ENCODE measurements at places on chromosomes 3 and 15.

DNA sequence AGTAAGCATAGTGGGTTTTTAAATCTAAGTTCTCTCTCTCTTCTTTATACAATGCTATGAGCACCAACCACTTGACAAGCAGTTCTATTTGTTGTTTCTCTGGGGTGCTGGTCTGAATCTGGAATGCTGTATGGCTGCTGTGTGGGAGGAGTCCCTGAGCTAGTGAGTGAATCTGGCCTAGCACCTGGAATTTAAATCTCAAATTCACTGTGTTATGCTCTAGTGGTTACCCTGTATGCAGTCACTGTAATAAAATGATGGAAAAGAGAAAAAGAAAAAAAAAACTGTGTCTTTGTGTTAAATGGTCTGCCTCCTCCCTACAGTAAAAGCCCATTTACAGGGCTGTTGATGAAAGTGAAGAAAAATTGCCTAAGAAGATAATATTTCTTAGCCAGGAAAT lies 155.0 kb downstream of the ATP8B4 start:
- no peak for DNase-seq

GRCh38 chr3:170811515-170811914 lies 58.5 kb downstream of the RPL22L1 start:
- DNase-seq = no peak

DNA sequence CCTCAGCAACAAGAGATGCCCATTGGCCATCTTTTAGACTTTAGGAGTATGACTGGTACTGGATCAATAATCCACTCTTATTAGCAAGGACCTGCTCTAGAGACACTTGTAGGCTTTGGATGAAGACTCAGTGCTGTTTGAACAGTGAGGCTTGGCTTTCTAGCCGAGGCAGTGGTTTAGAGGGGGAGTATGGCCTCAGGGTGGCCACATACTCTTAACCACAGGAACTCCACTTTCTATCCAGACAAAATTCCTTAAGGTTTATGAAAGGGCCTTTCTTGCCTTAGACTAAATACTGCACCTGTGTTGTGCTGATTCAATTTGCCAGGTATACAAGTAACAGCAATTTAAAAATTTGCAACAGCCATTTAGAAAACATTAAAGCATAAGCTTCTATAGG lies 1046.3 kb downstream of the DIPK2A start:
- no peak for DNase-seq

- DNase-seq = no peak
These were observed 22.9 kb upstream of the UTS2B start for GRCh38 chr3:191353022-191353777.

- DNase-seq = no peak
These were observed 22.9 kb downstream of the KLF13 start for GRCh38 chr15:31349233-31350141.

GRCh38 chr3:37138816-37139215 lies 35.6 kb downstream of the LRRFIP2 start:
- no peak for DNase-seq

GRCh38 chr3:124952282-124952855 lies 17.8 kb upstream of the MUC13 start:
- no peak for DNase-seq

DNA sequence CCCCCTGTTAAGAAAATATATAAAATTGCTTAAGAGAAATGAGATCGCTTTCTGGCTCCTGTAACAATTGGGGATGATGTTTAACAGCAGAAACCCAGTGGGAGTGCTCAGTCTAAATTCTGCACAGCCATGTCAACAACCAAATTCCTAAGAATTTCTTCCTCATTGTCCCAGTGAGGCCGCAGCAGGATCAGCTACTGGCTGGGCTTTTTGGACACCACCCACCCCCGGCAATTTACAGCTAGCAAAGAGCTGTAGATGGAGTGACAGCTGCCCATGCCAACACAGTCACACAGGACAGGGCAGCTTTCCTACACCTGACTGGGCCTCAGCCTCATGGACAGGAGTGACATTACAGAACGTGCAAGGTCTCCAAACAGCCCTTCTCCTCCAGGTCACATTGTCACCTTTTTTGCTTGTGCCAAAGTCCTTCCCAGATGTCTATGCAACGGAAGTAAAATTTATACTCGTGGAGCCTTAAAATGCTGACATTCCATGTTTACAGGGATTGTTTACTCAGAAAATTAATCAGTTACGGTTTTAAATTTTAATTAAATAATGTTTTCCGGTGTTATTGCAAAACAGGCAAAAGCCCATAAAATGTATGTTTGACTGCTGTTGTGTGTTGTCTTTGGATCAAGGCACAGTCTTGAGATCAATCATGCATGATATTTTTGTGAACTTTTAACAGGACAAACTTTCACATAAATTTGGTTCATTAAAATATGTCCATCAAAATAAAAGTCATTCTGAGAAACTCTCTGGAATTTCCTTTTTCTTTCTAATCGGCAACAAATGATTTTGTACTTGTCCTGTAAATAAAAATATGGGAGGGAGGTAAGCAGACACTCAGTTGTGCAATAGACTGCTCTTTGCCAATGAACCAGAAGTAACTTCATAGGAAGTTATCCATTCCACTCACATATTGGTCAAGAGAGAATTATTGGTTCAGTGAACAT lies 943.2 kb downstream of the MCTP2 start:
- no peak for DNase-seq

DNA sequence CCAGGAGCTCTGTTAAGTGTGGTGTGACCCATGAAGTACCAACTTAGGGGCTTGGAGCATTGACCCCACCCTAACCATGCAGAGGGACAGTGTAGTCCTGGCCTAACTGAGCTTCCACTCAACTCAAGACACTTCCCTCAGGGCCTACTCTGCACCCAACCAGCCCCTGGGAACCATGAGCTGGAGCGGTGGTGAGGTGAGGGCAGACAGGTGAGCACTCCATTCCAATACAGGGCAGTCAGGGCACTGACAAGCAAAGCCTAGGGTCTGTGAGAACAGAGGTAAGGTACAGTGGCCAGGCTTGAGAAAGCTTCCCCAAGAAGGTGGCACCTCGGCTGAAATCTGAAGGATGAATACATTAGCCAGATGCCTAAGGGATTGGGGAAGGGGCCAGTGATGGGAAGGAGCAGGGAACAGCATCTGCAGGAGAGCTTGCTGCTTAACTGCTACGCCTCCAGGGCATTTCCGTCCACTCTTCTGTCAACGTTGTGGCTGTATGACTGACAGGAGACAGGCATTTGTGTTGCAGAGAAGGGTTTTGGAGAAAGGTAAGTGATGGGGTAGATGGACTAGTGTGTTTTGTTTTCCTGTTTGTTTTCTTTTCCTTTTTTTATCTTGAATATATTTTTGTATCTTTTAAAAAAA lies 243.5 kb upstream of the TRIM42 start:
- DNase-seq = no peak

DNA sequence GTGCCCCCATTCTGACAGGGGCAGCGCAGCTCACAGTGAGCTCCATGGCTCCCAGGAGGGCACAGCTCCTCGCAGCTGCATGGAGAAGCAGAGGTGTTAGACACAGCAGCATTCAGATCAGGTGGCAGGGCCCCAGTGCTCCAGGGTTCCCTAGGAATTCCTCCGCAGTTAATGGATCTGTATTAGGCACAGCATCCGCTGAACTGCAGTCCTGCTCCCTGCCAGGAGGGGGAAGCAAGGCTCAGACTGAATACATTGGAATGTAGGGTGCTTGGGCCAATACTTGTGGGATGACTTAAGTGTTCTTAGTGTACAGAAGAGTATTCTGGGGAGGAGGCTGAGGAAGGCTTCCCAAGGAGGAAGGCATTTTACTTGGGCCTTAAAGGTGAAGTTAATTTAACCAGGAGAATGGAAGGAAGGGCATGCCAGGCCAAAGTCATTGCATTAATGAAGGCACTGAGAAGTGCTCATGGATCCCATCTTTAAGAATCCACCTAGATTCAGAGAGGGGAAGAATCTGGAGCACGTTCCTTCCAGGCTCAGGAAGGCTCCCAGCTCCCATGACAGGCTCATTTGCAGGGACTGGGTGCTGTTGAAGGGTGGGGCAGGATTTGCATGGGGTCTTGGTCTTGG lies 111.6 kb downstream of the RAB11A start:
- no peak for DNase-seq

DNA sequence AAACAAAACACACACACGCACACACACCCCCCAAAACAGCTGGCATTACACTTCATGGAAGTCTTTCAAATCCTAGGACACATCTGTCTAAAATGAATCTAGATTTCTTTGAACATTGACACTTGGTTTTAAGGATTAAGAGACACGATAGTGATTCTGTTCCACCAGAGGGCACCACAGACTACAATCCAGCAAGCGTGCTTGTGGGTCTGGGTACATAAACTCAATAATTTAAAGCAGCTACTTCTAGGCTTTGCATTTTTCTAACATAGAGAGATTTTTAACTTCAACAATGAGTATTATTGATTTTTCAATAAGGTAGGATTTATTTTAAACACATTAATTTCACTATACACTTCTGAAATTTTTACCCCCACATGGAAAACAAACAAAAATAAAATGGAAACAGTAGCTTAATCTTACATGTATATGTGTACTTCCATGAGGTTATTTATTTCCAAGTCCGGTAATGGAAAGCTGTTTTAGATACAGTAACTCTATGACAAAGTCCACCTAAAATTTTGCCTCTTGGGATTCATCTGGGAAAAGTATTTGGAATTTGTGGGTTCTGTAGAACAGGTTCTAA lies 564.0 kb upstream of the TGFBR2 start:
- peak; percentile 45 for DNase-seq

DNA sequence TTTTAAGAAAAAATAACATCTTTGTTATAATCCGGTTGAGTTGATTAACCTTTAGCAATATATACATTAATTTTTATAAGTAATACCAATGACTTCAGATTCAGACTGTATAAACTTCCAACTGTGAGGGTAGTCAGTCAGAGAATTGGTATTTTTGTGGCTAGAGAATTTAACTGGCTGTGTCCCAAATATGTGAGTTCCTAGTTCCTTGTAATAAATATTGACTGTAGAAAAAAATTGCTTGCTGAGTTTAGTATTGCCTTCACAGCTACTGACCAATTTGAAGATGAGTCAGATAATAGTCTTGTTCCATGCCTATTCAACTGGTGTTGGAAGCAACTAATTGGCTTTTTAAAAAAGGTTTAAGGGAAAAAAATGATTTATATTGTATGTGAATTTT lies 210.8 kb downstream of the GAP43 start:
- no peak for DNase-seq

DNA sequence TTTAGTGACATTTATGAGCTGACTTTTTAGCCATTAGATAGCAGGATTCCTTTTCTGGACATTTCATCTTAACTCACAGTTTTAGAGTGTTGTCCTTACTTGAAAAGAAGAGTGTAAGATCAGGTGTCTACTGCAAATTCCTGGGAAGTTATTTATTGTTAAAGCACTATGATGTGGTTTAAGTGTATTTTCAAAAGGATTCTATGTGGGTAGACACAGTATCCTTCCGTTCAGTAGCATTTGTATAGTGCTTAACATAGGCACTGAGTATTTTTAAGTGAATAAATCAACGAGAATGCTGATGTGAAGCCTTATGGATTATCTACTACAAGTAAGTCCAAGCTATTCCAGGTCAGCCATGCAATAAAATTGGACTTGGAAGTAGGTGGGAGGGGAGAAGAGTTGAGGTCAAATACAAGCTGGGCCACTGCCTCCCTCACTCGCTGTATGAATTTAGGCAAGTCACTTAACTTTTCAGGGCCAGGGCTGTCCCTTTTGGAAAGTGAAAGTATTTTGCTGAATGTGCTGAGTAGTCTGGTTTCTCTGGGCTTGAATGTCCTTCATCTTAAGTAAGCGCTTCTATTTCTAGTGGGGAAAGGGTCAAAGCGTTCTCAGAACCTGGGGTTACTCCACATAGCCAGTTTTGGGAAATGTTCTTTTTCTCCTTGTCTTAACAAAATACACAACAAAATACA lies 48.6 kb downstream of the GAP43 start:
- DNase-seq = no peak

DNA sequence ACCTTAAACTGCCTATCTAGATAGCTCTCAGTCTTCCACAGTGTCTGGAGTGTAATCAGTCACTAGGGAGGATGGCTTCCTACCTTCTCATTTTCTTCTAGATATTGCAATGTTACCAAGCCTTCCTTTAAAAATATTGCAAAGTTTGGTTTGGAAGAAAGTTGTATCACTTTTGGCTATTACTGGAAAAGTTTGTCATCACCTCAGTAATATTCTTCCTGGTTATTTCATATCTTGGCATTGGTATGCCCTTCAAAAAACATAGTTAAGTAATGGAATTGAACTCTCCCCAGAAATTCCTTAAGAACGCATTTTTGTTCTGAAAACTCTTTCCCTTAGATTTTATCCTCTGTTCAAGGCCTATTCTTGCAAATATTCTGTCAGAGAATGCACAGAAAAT lies 179.3 kb upstream of the MME start:
- DNase-seq = no peak

DNA sequence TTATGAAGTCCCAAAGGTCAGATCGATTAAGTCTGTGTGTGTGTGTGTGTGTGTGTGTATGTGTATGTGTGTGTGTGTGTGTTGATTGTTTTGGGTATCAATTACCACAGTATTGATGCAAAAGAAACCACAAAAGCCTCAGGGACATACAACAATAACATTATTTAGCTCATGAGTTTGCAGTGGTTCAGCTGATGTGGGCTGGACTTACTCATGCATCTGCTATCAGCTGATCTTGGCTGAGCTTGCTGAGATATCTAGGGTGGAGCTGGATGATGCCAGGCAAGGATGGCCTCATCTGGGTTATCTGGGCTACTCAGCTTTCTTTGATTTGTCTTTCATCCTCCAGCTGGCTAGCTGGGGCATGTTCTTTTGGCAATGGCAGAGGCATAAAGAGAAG lies 82.4 kb upstream of the PRR23C start:
- no peak for DNase-seq

DNA sequence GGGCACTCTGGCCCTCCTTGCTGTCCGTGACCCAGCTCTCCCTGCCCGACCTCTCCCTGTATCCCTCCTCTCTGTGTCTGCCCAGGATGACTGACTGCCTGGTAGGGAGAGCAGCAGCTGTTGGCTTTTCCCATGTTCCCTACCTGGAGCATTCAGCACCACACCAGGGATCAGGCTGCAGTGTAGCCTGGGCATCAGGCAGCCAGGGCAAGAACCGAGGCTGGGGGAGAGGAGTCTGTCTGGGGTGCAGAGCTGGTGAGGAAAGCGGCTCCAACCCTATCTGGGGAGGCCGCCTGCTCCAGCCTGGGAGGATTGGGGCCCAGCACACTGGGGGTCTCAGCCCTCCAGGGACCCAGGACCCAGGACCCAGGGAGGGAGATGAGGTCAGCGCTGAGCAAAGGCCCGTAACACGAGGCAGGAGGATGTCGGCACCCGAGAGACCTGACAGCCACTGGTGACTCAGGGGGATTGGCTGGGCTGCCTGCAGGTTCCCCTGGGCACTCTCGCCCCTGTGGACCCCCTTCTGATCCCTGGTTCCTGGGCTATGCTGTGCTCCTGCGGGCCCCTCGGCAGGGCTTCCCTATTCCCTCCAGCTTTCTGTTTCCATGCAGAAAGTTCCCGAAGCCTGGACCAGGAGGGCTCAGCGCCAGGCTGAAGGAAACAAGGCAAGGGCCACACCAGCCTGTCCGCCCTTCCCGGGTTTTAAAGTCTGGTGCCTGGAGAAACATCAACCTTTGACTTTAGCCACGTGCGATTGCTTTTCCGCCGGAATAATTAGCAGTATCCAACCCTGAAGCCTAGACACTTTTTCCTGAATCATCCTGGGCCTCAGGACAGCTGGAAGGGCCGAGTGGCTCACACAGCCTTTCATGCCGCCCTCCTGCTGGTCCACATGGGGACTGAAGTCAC lies 128.2 kb upstream of the MEF2A start:
- no peak for DNase-seq

Data from activated T-cell treated with anti-CD3 and anti-CD28 coated beads, Interleukin-2, amount 50 U/mL, for 4 hours (primary cell).